Common myeloid progenitor, CD34-positive (primary cell): ENCODE measurements at places on chromosomes 5 and 9.
A peak's percentile ranks its signal among the peaks of the same experiment; 100 is the strongest.

DNA sequence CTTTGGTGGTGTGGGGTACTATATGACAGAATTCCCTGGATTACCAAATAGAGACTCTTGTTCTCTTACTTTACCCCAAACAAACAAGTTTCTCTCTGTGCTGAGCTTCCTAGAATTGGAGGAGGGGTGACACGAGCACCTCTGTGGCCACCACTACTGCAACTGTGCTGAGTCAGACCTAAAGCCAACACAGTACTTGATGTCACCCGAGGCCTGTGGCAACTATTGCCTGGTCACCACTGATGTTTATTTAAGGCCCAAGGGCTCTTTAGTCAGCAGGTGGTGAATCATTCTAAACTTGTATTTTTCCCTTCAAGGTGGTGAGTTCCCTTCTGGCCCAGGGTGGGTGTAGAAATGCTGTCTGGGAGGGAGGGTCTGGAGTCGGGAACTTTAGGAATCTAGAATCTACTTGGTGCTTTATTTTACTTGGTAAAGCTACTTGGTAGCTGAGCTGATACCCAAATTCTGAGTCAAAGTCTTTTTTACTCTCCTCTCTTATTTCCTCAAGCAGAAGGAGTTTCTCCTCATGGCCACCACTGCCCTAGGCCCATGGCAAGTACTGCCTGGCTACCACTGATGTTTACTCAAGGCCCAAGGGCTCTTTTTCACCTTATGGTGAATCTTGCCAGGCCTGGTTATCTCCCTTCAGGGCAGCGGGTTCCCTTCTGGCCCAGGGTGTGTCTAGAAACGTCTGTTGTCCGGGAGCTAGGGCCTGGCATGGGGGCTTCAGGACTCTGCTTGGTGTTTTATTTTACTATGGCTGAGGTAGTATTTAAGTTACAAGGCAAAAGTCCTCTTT is 9.8 kb downstream of the LURAP1L start:
- no peak for DNase-seq

GRCh38 chr9:70883056-70883455 is 238.4 kb downstream of the TRPM3 start:
- no peak for DNase-seq

DNA sequence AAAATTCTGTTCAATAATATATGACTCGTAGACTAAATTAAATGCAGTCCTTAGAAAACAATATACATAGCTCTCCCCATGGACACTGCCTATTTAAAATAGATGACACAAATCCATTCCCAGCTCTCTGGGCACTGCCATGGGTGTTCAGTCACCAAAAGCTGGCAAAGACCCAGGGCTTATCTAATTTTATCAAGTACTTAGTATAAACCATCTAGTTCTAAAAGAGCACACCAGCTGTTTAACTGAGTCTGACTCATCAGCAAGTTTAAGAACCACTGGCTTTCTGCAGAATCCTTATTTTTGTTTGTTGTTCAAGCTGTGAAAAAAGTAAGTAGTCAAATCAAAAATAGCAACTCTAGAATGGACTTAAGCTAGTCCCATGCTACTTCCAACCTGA is 107.6 kb downstream of the PLPP1 start:
- DNase-seq: no peak

DNA sequence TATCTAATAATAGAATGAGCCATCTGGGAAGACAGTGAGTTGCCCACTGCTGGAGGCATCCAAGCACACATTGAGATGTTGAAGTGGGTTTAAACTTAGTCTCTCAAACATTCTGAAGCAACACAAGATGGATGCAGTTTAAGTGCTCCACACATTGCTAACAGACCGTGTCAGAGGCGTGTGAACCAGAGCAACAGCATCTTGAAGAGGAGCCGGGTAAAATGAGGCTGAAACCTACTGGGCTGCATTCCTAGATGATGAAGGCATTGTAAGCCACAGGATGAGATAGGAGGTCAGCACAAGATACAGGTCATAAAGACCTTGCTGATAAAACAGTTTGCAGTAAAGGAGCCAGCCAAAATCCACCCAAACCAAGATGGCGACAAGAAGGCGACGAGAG is 73.5 kb upstream of the TMEM215 start:
- no peak for DNase-seq

- no peak for DNase-seq
Measured at GRCh38 chr5:150142959-150143349, 12.7 kb downstream of the PDGFRB start.

- peak; percentile 63 for DNase-seq
Measured at GRCh38 chr5:63963080-63963735, 963 bp upstream of the HTR1A start.

- DNase-seq: no peak
Measured at GRCh38 chr9:136928591-136928990, 15.9 kb downstream of the FBXW5 start.

DNA sequence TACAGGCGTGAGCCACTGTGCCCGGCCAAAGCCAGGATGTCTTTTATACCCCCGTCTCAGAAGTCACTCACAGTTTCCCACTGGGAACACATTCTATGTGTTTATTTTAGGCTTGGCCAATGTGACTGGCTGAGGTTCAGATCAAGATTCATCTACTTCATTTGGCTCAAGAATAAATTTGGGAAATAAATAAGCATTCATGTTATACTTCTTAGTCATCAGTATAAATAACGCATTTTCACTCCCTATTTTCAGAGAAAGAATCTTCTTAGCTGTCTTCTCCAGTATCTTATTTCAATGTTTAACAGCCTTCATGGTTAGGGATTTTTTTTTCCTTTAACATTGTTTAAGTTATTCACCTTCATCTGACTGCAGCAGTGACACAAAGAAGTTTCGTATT is 11.8 kb downstream of the S100Z start:
- DNase-seq: no peak

DNA sequence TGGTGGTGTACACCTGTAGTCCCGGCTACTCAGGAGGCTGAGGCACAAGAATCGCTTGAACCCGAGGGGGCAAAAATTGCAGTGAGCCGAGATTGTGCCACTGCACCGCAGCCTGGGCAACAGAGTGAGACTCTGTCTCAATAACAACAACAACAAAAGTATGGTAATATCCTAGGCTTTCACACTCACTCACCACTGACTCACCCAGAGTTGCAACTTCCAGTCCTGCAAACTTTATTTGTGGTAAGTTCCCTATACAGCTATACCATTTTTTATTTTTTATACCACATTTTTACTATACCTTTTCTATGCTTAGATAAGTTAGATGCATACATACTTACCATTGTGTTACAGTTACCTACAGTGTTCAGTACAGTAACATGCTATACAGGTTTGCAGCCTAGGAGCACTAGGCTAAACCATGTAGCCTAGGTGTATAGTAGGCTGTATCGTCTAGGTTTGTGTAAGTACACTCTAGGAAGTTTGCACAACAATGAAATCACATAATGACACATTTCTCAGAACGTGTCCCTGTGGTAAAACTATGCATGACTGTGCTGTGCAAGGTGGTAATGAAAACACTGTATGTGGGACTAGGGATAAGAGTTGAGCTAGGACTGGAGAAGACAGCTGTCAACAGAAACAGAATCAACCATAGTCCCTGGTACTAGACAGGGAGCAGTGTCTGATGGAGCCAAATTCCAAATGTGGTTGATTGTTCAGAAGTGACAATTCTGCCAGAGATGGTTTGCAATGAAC is 109.5 kb upstream of the RAD23B start:
- DNase-seq: no peak

DNA sequence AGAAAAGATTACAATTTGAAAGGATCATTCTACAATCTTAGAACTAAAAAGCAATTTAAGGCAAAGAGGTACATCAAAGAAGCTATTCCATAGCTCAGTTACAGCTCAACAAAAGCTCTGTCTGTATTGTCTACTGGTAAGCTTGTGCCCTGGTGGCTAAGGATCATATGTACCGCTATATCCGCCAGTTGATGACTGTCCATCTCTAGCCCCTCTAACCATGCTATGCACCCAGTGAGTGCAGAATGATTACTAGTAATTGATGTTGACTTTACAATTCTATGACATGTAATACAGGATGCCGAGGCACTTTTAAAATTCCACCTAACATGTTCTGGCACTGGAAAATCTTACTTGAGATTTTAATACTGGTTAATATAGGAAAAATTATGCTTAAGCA is 13.1 kb downstream of the LOX start:
- no peak for DNase-seq

DNA sequence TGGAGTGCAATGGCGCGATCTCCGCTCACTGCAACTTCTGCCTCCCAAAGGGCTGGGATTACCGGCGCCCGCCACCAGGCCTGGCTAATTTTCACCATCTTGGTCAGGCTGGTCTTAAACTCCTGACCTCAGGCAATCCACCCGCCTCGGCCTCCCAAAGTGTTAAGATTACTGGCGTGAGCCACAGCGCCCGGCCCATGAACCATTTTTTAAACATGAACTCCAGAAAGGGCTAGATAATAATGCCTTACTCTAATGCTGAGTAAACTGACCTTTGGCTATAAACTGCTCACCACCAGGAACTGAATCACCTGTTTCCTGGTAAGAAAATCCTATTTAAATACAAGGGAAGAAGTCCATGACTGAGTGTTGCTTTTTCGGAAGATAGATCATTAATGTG is 23.2 kb upstream of the DAB2 start:
- no peak for DNase-seq

- DNase-seq: peak; percentile 40
Measured at GRCh38 chr5:139146809-139147482, 51.2 kb downstream of the SIL1 start.

DNA sequence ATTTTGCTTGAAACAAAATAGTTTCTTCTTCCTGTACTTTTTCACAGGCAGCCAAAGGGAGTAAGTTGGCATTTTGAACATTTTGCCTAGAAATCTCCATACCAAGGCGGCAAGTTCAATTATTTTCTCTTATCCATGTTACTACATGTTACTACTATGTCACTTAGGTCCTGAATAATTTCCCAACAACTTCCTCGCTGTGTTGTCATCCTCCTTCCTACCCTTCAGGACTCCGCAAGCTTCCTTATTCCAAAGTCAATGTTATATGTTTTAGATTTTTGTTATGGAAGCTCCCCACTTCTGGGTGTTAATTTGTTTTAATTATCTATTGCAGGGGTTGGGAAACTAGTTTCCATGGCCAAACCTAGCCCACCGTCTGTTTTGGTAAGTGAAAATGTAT is 9.9 kb upstream of the B4GALT1 start:
- no peak for DNase-seq

- no peak for DNase-seq
Measured at GRCh38 chr9:78150983-78151356, 84.9 kb upstream of the CEP78 start.

- DNase-seq: no peak
Measured at GRCh38 chr9:131965841-131966240, 113.8 kb downstream of the MED27 start.

DNA sequence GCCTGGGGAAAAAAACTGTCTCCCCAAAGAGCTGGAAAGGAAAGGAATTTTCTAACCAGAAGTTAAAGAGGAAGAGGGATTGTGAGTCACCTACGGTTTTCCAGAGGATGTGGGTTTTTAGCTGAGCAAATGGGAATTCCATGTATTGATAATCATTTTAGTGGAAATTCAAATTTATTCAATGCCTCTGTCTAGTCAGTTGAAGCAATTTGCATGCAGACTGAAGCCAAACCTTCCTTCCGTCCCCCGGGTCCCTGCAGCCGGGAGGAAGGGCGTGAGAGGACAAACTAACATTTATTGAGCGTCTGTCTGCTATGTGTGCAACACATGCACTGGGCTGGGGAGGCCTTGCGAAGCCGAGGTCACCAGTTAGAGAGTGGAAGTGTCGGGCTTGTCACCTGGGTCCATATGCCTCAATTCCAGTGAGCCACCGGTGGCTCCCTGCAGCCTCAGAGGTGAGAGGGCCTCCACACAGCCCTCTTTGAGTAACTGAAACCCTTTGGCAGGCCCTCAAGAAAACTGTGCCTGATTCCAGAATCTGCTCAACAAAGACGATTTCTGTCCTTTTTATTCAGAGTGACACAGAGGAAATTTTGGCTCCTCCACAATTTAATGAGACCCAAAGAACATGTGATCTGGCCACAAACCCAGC is 70.3 kb downstream of the COL27A1 start:
- DNase-seq: no peak

DNA sequence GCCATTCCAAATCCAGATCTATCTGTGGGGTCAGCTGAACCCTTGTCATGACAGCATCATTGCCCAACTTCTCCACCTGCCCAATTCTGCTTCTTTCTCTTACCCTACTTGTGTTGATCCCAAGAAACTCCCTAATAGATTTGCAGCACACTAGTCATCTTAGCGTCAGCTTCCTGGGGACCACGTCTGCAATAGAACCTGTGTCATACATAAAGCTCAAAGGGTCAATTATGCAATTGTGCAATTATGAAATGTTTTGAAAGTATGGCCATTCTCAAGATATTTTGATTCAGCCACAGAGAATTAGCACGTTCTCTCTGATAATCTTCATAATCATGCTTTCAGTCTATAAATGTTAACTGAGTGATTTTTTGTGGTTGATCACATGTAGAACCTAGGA is 87.4 kb upstream of the PAPPA start:
- DNase-seq: no peak

DNA sequence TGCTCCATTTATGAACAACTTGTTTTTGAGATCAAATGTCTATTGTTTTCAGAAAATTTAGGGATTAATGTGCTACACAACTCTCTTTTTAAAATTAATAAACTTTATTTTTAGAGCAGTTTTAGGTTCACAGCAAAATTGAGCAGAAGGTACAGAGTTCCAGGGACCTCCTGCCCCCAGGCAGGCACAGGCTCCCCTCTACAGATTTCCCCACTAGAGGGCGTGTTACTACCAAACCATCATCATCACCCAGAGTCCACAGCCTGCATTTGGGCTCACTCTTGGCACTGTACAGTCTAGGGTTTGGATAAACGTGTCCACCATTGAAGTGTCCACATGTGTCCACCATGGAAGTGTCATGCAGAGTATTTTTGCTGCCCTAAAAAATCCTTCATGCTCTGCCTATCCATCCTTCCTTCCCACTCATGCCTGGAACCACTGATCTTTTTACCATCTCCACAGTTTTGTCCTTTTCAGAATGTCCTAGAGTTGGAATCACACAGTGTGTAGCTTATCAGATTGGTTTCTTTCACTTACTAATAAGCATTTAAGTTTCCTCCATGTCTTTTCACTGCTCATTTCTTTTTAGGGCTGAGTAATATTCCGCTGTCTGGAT is 61.7 kb downstream of the MRPL36 start:
- DNase-seq: peak; percentile 42

DNA sequence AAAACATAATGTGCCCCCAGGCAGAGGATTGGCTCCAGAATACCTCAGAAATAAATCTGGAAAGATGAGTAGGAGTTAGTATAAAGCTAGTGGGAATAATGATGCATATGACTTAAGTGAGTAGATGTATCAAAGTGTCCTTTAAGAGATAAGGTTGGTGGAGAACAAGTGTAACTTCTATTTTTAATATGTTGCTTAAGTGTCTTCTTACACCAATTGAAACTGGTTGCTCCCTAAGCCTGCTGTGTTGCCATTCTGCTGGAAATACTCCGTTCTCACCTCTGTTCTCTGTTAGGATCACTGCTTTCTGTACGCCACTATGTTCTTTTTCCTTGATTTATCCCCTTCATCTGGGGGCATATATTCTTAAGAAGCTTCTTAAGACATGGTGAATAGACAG is 286.4 kb downstream of the TMEM232 start:
- no peak for DNase-seq
